ENCODE measurements at places on chromosomes 2 and 18. TPM values are rescaled to one million over a fixed set of nuclear protein-coding genes. Genes with fewer than 3 reads are reported as not detected.

DNA sequence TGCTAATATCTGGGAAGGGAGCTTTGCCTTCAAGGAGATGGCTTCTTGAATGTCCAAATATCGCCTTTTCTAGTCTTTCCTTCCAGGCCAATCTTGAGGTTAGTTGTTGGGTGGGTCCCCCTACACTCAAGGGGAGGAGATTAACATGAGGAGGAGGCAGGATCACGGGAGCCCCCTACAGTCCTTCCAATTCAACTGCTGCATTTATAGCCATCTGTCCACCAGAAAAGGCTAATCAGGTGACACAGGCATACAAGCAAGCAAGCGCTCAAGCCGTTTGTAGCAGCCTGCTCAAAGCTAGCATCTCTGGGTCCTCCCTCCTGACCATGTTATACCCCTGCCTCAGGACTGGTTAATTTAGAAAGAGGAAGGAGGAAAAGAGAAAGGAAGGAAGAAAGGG lies 87.6 kb downstream of the MRPS9 start:
- no peak for DNase-seq

DNA sequence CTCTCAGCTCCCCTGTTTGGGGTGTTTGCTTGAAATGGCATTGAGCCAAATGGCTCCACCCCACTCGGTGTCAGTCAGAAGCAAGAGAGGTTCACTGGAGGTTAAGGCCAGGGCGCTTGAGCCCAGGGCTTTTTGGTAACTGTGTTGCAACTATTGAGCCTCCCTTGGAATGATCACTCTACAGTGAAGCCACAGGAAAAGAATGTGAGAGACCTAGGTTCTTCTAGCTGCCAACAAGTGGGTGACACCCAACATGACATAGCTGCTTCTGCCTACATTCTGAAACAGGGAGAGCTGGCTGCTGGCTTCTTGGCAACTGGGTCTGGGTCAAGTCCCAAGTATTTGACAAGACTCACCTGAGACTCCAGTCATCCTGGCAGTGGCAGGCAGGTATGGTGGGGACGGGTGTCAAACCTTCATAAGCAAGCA lies 7.1 kb upstream of the GRHL1 start:
- no peak for DNase-seq

IMP4 gene
- 128 TPM for total RNA-seq

DNA sequence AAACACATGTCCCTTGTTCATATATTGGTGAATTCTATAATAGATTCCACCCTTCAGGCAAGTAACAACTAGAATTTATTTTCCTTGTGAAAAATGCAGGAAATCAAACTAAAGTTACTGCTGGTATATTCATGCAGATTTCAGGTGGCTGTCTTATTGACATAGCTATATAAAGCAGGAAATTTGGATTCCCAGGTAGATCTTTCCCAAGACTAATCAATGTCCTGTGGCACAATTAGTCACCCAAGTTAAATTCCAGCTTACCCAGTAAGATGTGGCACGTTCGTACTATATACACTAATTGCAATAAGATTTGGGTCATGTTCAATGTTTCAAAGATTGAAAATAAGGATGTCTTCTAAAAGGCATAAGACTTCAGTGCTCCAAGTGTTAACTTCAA lies 42.0 kb downstream of the MYO5B start:
- no peak for DNase-seq

GRCh38 chr2:120823551-120823950 lies 87.9 kb downstream of the GLI2 start:
- DNase-seq: no peak

GRCh38 chr2:26615860-26616705 lies 25.1 kb downstream of the CIB4 start:
- DNase-seq: no peak

SERPINB3 gene
- total RNA-seq: not detected

SH3BP4 gene
- total RNA-seq: 0.46 TPM

CREB1 gene
- 92.2 TPM for total RNA-seq

SULT1C4 gene
- not detected for total RNA-seq

DNA sequence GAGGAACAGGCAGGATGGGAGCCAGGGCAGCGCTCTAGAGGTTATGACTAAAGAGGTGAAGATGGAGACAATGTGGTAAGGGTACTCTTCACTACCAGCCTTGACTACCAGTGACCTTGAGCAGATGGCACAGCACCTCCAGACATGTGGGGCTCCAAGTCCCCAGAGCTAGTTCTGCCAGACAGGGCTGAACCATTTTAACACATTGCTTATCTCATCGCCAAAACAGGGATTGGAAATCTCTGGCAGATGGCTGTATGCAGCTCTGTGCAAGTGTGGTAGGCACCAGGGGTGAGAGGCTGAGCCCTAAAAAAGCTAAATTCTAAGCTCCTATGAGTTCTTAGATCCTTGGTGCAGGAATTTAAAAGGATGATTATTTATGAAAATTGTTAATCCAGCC lies 41.3 kb downstream of the FSHR start:
- no peak for DNase-seq

DNA sequence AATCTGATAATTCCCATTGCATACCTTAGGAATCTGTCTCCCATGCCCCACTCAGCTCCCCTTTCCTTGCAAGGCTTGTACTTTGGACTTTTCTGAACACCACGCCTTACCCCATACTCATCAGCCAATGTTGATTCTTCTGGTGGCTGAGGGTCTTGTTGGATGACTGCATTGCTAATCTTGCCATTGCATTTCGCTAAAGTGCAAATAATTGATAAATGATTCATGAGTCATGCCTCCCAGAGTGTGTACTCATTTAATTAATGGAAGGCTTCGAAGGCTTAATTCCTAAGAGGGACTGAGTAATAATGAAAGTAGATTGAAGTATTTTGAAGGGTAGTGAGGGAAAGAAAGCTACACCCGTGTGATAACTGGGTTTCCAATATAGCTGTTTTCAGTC lies 28.0 kb upstream of the PPP1R1C start:
- DNase-seq: no peak

GRCh38 chr2:234306426-234307173 lies 190.3 kb downstream of the ARL4C start:
- DNase-seq: peak; percentile 62

- no peak for DNase-seq
These were observed 29.0 kb downstream of the LPIN1 start for GRCh38 chr2:11775384-11775783.

GRCh38 chr2:88549616-88550292 lies 77.5 kb downstream of the EIF2AK3 start:
- no peak for DNase-seq

DNA sequence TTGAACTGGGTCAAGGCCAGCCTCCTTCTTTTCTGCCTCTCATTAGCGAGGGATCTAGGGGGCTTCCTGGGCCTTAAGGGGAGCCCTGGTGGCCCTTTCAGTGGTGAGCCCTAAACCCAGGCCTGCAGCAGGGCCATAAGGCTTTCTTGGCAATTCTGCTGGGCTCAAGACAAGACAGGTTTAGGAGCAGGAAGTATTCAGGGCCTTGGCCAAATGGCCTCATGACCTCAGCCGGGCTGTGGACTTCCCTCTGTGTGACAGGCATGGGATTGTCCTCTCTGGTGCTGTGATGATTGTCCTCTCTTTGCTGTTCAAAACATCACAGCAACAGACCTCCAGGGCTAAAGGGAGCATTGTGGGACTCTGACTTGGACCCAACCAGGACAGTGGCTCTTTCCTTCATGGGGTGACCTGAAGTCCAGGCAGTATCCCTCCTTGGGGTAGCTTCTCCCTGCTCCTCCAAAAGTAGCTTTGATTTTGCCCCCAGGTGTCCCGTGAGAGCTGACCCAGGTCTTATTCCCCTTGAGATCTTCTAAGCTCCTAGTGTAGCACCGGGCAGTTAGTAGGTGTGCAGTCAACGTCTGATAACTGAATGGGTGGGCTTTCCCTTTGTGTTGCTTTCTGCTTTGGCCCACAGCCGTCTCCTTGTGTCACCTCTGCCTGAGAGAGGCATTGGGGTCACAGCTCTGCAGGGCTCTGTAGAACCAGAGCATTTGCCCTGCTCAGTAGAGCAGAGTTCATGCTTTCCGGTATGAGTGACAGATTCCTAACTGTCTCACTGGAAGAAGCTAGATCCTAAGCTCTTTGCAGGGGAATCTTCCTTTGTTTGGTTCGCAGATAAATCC lies 14.7 kb downstream of the FOSL2 start:
- no peak for DNase-seq

DNA sequence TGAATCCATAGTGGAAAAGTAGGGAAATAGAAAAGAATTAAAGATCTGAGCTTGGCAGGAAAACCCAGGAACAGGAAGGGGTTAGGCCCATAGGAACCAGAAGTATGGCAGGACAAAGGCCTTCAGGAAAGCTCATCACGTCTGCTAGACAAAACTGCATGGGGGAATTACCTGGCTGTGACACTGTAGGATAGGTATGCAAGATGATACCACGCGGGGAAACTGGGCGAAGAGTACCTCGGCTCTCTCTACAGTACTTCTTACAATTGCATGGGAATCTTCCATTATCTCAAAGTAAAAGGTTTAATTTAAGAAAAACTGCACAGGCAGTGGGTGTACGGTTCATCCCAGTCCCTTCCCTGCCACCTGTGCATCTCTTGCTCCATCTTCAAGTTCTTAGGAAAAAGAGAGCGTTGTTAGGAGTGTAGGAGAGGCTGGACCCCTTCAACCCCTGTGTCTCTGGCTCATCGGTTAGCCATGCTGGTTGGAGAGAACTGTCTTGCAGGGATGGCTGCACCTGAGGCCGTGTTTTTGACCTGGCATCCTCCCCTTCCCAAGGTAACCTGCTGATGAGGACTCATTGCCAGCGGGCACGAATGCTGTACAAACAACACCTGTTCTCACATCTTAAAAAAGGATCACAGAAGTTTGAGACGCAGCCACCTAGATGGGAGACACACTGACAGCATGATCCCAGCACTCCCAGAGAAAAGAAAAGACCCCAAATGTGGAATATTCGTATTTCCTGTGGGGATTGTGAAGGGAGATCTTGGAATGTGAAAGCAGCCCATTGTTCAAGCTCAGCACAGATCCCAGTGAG lies 120.5 kb upstream of the COPS8 start:
- no peak for DNase-seq

- DNase-seq: no peak
These were observed 497.2 kb upstream of the PIK3C3 start for GRCh38 chr18:41457765-41458326.

ANKRD23 gene
- total RNA-seq: 7.6 TPM

MLPH gene
- total RNA-seq: not detected

CD302 gene
- total RNA-seq: 0.56 TPM

GRCh38 chr2:134261398-134262131 lies 7.7 kb downstream of the MGAT5 start:
- peak; percentile 36 for DNase-seq

SYT4 gene
- not detected for total RNA-seq

- DNase-seq: no peak
These were observed 2.8 kb upstream of the CRYGB start for GRCh38 chr2:208148803-208149202.

DNA sequence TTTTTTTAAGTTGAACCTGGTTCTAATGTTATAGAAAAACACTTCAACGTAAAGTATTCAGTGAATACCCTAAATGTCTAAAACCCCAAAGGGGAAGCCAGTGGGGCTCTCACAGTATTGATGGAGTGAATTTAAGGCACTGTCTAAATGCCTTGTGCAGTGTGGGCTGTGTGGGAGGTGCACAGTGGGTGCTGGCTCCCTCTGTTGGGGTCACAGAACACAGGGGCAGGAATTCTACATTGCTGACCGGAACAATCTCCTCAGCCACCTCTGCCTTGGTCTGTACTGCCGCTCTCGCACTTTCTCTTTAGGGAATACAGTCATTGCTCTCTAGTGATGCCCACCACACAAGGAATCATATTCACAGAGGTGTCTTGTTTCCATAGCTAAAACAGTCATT lies 45.4 kb downstream of the SPRED2 start:
- no peak for DNase-seq

GRCh38 chr18:21823848-21824247 lies 83.3 kb downstream of the MIB1 start:
- DNase-seq: no peak

DNA sequence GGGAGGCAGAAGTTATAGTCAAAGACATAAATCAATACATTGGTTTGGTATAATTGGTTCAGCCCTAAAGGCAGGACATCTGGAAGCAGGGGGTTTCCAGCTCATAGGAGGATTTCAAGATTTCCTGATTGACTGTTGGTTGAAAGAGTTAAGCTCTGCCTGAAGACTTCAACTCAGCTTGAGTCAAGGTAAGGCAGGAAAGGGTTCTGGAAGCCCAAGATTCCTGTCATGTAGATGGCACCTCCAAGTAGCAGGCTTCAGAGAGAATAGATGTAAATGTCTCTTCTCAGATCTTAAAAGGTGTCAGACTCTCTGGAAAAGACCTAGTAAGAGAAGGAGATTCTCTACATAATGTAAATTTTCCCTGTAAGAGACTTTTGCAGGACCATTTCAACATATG lies 335.3 kb downstream of the RIT2 start:
- no peak for DNase-seq

GPR17 gene
- total RNA-seq: not detected

Measured in activated CD4-positive, alpha-beta memory T cell treated with anti-CD3 and anti-CD28 coated beads for 36 hours (primary cell).